WERI-Rb-1 (cell line): ENCODE measurements at places on chromosomes 7 and 10.
A peak's percentile ranks its signal among the peaks of the same experiment; 100 is the strongest.

DNA sequence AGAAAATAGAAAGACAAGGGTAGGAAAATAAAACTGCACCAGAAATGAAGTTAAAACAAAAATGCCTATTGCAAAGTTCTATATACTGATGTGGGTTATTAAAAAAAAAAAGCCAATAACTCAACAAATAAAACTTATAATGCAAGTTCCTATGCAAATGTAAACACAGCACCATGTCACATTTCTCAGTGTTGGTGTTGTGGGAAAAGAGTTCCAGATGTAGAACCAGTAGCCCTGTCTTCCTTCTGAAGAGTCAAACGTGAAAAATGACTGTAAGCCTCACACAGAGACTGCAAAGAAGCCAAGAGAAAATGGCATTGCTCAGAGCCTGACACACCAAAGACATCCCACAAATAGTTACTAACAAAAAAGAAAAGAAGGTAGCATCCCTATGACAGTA is 10.1 kb downstream of the PON2 start:
- DNase-seq, result no peak

- DNase-seq, result peak; percentile 71
Measured at GRCh38 chr7:44184206-44184872, 4.9 kb downstream of the GCK start.

DNA sequence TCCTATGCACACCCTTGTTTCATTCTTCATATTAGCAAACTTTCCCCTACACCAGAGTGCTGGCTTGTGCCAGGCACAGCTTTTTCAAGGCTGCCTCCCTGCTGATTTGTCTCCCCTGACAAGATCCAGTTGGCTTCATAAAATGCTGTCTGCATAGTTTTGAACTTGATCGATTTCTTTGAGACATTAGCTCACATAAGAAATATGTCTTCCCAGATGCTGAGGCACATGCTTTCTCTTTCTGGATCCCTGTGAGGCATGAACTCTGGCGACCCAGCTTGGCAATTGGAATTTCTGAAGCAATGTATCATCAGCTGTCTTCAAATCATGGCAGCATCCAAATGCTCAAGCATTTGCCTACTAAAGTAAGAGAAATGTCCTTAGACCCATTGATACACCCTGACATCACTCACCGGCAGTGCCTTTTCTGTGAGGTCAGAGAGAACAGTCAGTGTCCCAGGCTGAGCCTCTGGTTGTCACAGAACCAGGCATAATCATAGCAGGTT is 616.4 kb upstream of the GHITM start:
- DNase-seq, result no peak

DNA sequence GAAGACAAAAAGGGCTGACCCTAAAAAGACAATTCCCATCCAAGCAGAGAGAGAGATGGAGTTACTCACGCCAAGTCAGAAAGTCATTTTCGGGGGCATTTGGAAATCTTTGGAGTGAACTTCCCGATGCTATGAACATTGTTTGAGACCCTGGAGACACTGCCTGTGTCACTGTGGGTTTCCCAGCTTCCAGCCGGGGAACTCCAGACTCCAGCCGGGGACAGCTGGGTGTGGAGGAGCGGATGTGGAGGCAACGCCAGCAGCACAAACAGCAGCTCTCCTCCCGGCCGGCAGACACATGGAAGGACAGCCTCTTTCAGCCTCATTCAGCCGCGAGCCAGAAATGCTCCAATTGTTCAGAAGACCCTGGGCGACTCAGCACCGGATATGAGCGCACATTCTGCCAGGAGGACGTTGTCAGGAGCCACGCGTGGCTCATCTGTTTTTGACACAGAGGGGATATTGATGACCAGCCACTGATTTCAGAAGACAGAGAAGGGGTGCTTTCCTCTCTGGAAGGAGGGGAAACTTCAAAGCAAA is 97.6 kb downstream of the PRPF18 start:
- peak; percentile 20 for DNase-seq

DNA sequence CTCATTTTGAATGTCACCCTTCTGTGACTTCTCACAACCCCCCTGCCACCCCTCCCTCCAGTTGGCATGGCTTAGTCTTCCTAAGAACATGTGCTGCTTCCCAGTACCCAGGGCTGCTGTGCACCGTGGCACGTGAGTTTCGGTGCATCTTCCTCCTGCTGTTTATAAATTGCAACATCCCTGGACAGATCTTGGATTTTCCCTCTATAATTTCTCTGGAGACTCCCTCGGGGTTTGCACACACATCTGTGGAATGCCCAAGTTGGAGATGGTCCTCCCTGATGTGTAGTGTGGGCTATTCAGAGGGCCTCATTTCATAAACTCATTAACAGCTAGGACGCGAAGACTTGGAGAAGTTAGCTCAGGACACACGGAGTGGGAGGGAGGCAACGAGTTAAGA is 52.9 kb downstream of the IKZF1 start:
- DNase-seq, result no peak

- no peak for DNase-seq
Measured at GRCh38 chr7:25557930-25558329, 329.6 kb upstream of the NPVF start.

- no peak for DNase-seq
Measured at GRCh38 chr7:139588632-139589031, 65.1 kb downstream of the CLEC2L start.

GRCh38 chr10:89301232-89301631 is 614 bp upstream of the IFIT2 start:
- no peak for DNase-seq

GRCh38 chr10:127964621-127965020 is 57.7 kb downstream of the PTPRE start:
- DNase-seq, result no peak

DNA sequence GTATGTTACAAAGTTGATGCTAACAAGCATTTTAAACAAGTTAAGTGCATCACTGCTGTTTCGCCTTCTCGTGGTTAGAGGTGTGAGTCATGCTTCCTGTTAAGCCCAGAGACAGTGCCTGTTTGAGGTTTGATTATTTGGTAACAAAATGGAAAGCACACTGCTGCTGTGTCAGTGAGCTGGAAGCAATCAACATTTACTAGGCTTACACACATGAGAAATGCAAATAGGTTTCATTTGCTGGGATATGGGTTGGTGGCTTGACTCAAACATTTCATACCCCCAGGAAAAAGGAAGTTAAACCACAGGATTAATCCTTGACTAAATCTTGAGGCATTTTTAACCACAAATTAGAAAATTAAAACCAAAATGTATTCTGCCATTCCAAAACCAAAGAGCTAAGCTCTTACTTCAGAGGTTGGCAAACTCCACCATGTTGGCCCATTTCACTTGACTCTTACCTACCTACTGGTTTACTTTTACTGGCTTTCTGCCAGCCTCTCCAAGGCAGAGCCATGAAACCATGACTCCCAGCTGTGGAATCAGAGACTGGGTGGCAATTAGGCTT is 139.2 kb downstream of the ETV1 start:
- DNase-seq, result no peak

GRCh38 chr7:105376908-105377533 is 11.7 kb downstream of the SRPK2 start:
- no peak for DNase-seq

GRCh38 chr10:47022311-47023131 is 111.3 kb downstream of the PTPN20 start:
- no peak for DNase-seq

DNA sequence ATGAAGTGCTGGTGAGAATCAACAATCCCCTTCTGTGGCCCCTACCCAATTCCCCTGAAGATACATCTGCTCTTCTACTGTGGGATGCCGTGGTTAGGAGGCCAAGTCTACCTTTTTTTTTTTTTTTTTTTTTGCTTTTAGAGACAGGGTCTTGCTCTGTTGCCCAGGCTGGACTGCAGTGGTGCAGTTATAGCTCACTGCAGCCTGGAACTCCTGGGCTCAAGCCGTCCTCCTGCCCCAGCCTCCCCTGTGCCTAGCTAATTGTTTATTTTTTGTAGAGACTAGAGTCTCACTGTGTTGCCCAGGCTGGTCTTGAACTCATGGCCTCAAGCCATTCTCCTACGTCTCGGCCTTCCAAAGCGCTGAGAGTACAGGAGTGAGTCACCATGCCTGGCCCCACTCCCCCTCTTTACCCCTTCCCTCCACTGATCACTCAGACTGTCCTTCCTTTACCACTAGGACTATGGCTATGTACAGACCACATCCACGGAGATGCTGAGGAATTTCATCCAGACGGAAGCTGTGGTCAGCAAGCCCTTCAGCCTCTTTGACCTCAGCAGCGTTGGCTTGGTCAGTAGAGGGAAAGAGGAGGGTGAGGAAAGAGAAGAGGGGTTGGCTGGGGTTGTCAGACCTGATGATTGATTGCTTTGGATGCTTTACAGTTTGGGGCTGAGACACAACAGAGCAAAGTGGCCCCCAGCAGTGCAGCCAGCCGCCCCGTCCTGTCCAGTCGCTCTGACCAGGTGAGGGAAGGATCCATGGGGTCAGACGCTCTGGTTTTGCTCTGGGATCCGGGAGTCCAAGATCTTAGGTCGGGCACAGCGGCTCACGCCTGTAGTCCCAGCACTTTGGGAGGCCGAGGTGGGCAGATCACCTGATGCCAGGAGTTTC is 1.8 kb downstream of the AP4M1 start:
- no peak for DNase-seq

DNA sequence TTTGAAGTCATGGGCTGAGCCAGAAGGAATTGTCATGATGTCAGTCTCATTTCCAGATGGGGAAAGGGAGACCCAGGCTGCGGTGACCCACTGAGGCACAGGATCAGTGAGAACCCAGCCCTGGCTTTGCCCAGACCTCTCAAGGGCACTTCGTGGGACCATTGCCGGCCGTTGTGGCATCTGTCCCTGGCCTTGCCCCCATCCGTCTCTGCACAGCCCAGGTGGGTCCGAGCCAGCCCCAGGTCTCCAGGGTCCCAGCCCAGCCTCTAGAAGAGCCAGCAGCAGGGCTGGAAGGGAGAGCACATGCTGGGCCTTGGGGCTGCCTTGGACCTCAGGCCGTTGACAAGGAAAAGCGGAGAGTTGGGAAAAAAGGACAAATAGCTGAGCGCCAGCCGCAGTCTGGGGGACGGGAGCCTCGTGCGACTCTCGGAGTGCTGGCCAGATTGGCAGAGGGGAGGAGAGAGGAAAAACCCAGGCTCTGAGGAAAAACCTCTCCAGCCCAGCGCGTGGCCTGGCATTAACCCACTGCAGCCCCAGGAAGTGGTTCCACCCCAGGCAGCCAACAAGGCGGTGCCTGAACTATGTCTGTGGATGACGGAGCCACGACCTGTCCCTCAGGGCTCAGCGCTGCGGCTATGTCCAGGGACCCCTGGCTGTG is 30.2 kb downstream of the GRIFIN start:
- DNase-seq, result no peak

GRCh38 chr7:46011501-46011900 is 90.4 kb upstream of the IGFBP3 start:
- DNase-seq, result no peak

- DNase-seq, result no peak
Measured at GRCh38 chr10:18498998-18499397, 152.4 kb downstream of the NSUN6 start.

DNA sequence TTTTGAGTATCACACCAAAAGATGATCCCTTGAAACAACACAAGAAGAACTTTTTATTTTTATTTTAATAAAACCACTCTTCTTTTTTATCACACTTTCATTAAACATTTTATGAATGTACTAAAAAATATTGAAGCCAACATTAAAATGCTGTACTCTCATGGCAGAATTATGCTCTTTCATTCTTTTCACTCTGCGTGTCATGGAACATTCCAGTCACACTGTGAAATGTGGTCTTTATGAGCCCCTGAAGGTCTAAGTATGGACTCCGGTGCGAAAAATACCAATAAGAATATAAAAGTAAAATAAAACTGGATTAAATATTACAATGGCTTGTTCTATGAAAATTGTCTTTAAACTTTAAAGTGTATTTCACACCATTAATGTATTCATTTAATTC is 148.4 kb downstream of the TMEM26 start:
- no peak for DNase-seq

DNA sequence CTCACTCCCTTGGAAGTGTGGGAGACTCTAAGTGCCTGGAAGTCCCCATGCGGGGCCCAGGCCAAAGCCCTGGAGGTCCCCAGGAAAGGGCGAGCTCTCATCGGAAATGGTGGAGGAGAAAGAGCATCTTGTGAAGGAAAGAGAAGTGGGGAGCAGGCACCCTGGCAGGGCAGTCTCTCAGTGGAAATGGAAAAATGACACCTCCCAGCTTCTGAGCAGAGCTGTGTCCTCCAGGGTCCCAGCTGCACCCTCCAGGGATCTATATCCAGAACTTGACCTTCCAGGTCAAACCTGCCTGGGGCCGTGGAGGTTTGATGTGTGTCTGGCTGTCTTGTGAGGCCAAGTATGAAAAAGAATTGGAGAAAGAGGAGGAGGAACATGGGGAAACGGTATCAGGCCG is 29.5 kb downstream of the PAX2 start:
- DNase-seq, result no peak

- DNase-seq, result no peak
Measured at GRCh38 chr7:155643804-155644177, 670 bp upstream of the RBM33 start.

DNA sequence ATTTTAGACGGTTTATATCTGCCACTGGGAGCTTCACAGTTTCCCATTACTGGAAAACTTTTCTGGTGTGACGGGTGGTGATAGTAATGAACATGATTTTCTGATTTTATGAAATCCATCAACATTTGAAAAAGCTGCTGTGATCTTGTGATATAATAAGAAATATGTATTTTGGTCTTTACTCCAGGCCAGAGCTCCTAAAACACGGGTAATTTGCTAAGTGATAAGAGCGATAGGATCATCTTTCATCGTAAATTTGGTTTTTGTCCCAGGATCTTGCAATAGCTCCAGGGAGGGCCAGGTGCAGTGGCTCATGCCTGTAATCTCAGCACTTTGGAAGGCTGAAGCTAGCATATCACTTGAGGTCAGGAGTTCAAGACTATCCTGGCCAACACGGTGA is 10.8 kb upstream of the RNF216 start:
- DNase-seq, result no peak

- no peak for DNase-seq
Measured at GRCh38 chr10:75117995-75118394, 6.5 kb downstream of the SAMD8 start.

GRCh38 chr10:48423884-48424283 is 117.4 kb downstream of the MAPK8 start:
- no peak for DNase-seq

DNA sequence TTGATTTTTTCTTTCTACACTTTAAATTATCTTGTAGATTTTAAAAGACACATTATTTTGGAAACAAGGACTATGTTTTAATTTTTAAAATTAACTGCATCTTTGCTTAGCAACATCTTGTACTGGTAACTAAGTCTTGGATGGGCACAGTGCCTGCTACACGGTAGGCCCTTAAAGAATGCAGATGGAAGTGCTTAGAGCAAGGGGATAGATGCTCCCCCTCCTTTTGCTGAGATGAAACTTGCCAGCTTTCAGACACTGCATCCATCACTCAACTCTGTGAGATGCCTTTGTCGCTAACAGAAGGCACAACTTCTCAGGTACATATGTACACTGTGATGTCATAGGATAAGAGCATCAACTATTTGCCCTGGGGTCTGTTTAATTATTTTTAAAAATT is 103.9 kb downstream of the LRRC18 start:
- DNase-seq, result no peak
